Mammary epithelial cell (primary cell): ENCODE measurements at places on chromosomes 1 and 21.
A peak's percentile ranks its signal among the peaks of the same experiment; 100 is the strongest.

DNA sequence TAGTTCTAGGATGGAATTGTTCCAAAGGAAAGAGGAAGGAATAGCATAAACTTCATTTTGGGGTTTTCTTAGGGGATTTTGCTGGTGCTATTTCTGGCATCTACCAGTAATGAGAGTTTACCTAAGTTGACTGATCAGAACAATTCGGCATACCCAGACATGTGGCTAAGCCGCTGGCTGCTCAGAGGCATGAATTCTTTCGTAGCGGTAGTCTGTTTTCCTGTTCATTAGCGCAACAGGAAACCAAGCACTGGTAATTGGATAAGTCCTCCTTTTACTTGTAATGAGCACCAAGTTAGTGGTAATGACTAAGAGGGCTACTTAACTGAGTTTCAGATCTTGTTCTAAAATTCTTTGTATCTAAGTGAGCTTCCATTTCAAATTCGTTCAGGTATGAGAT is 38.6 kb downstream of the C21orf91 start:
- no peak for DNase-seq

DNA sequence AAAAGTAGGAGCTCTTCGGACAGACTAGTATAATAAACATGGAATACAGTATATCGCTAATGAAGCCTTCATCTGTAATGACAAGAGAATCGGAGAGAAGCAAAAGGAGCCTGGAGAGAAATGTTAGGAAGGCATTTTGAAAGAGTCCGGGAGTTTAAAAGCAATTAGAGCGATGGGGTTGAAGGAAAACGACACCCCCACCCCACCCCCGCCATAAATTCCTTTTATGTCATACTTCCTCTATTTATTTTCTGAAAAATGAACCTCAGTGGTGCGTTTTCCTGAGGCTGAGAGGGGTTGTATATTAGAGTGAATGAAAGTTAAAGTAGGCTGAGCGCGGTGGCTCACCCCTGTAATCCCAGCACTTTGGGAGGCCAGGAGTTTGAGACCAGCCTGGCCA is 635 bp upstream of the APH1A start:
- DNase-seq = no peak

DNA sequence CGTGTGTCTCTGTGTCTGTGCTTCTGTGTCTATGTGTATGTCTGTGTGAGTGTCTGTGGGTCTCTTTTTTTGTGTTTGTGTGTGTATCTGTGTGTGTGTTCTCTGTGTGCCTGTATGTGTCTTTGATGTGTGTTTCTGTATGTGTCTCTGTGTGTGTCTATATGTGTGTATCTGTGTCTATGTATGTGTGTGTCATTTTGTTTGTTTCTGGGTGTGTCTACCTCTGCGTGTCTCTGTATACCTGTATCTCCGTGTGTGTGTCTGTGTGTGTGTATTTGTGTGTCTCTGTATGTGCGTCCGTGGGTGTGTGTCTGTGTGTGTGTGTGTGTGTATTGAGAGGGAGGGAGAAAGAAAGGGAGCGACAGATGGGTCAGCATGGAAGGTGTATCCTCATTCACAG is 106.3 kb upstream of the TRABD2B start:
- DNase-seq = no peak

DNA sequence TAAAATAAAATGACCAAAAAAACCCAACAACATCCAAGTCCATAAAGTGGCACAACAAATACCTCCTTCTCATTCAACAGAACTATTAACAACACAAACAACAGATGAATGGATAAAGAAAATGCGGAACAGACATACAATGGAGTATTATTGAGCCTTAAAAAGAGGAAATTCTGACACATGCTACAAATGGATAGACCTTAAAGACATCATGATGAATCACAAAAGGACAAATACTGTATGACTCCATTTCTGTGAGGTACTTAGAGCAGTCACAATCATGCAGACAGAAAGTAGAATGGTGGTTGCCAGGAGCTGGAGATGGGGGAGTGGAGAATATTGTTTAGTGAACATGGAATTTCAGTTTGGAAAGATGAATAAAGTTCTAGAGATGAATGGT is 42.6 kb downstream of the EYA3 start:
- DNase-seq = peak; percentile 20
